BJ (cell line): ENCODE measurements at places on chromosomes 12 and 14.
A peak's percentile ranks its signal among the peaks of the same experiment; 100 is the strongest.

GRCh38 chr14:32702562-32702961, 236.1 kb upstream of the NPAS3 start:
- no peak for DNase-seq

- no peak for DNase-seq
Measured at GRCh38 chr12:18158774-18159557, 69.0 kb upstream of the RERGL start.

DNA sequence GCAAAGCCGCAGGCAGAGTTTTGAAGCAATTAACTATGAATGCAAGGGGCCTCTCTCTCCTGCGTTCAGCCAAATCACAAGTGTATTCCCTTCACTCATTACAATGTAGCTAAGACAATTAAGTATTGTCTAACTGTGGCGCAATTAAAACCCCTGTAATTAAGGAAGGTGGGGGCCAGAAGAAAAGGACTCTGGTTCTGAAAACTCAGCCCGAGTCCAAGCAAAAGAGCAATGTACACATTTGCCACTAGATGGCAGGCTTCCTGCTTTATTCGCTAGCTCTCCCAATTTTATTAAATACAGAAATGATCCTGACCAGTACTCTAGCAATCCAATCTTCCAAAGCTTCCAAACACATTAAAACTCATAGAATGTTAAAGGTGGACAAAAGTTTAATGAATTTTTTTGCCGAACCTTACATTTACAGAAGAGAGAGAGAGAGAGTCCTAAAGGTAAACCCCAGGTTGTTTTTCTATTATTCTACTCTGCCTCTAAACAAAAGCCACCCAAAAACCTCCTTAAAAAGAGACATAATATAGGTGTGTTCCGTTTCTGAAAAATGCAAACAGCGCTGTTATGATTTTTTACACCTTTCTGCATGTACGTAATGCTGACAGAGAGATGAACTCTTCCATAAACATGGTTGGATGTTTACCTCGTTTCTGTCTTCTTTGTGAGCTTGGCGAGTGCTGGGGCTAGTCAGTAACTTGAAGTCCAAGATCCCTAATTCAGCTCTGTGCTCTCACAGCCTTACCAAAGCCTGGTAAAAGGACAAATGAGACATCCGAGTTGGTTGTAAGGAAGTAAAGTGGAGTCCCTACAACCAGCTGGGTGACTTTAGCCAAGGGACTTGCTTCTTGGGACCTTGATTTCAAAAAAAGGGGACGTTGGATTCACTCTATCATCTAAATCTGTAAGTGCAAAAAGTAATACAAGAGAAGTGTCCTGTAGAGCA, 50.9 kb upstream of the VASH1 start:
- peak; percentile 9 for DNase-seq

GRCh38 chr12:103523771-103524170, 28.0 kb upstream of the C12orf42 start:
- DNase-seq = no peak

GRCh38 chr12:73867147-73867546, 670.5 kb upstream of the ATXN7L3B start:
- no peak for DNase-seq

DNA sequence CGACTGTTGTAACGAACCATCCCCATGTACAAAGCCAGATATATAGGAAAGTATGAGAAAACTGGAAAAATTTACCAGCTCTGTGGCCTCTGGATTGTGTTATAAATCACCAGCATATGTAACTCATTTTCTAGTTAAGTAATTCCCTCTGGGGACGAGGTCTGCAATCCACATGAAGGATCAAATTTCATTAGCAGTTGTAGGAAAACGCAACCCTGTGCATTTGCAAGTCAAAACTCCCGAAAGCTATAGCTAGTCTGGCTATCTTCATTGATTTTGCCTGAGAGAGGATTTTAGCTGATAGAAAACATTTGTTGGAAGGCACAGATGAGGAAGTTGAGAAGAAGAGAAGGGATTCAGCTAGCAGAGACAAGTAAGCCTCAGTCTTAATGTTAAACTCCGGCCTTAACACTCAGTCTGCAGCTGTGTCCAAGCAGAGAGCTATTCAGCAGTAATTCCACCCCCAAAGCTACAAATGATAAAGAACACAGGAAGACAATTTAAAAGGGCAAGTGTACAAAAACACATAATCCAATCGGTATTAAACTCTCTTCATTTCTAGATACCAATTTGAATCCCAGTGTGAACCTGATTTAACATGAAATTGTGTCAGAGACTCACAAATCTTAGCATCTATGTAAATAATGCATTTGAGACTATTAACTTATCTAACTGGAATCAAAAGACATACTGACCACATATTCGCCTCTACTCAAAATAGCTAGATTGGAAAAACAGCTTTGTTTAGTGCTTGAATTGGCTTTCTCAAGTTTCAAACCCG, 54.2 kb upstream of the CERS5 start:
- peak; percentile 79 for DNase-seq

- DNase-seq = peak; percentile 96
Measured at GRCh38 chr14:38108681-38109080, 99.0 kb upstream of the SSTR1 start.
